D341Med (cell line): ENCODE measurements at places on chromosomes 2 and 18.

DNA sequence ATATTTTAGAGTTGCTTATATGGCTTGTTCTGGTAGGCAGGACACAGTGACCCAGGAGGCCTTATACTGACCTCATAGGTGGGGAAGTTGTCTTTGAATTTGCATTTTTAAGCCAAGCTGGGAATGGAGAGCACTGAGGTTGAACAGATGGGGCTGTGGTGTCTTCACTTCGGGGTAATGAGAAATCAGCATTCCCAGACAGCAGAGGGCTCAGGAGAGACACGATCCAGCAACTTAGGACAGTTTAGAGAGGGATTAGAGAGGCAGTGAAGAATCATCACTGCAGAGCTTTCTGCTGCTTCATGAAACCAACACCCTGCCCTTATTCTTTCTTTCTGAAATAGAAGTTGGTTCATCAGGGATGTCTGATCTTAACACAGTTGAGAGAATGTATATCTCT is 202.4 kb downstream of the TDRD15 start:
- DNase-seq = no peak

- DNase-seq = no peak
Measured at GRCh38 chr2:205796805-205797313, 114.6 kb downstream of the NRP2 start.

GRCh38 chr18:24019641-24020331 is 5.2 kb downstream of the TTC39C start:
- DNase-seq = no peak

GRCh38 chr2:174787487-174788205 is 23.4 kb upstream of the CHRNA1 start:
- no peak for DNase-seq

GRCh38 chr2:164046040-164046439 is 310.2 kb upstream of the FIGN start:
- DNase-seq = no peak

- no peak for DNase-seq
Measured at GRCh38 chr2:8190279-8190678, 491.6 kb upstream of the ID2 start.

DNA sequence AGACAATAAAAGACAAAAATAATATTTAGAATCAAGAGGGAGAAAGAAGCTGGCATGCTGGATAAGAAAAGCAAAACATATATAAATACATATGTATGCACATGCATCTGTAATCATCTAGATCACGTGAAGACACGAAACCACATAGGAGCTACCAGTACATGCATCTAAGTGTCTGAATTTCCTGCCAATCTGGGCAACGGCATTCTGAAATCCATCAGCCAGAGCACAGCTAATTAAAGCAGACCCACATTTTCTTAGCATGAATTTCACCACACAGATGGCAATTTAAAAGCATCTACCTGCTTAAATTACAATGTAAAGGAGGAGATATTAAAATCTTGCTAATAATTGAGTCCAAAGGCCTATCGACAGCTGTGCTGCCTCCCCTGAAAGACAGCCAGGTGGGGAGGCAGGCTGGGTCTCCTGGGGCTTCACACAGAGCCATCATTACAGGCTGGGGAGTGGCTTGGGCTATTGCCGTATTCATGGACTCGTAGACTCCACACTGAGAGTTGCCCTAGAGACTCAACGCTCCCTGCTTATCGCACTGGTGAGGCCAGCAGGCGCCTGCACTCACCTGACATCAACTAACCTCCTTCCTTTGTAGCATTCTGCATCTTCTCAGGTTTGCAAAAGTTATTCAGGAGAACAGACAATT is 272.5 kb upstream of the PXDN start:
- DNase-seq = peak; percentile 77

DNA sequence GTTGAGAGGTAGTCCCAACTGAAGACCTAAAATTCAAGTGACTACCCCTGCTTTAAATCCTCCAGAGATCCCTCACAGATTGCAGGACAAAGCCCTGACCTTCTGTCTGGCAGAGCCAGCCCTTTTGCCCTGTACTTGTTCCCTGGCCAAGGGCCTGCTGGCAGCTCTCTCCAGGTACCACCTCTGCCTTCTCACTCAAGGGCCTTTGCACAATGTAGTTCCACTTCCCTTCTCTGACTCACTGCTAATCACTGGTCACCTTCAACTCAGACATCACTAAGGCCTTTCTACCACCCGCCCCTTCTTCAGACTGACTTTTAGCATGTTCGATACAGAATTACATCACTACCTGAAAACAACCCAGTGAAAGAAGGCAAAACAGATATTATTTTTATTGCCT is 411.0 kb downstream of the TMEM182 start:
- no peak for DNase-seq

DNA sequence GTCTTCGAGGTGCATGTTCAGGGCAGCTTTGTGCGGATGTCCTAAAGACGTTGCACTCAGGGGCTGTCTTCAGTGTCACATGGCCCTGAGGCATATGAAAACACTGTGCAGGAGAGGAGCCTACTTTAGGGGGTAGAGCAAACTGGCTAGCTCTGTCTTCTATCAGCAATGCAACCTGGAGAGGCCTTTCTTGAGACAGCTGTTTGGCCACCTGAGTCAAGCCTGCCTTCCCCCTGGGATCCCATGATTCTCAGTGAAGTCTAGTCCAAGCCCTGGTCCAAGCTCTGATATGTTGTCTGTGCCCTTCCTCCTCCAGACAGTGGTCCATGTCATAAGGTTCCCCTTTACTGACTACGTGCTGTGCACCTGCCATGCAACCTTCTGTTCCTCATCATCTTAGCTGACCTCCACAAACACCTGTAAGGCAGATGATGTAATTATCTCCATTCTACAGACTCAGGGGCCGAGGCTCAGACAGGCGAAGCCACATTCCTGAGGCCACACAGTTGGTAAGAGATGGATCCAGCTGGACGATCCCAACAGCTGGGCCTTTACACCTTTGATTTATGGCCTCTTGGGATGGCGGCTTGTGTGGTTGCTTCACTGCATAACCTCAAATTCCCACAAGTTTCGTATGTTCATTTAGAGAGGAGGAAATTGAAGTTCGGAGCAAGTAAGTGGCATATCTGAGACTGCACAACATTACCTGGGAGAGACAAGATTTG is 109.9 kb downstream of the COPS8 start:
- DNase-seq = no peak

GRCh38 chr2:78992807-78993517 is 32.5 kb upstream of the REG3G start:
- DNase-seq = peak; percentile 51

GRCh38 chr18:34562252-34562870 is 147.7 kb upstream of the DTNA start:
- no peak for DNase-seq

GRCh38 chr2:7419814-7420311 is 502.7 kb downstream of the RNF144A start:
- DNase-seq = no peak

DNA sequence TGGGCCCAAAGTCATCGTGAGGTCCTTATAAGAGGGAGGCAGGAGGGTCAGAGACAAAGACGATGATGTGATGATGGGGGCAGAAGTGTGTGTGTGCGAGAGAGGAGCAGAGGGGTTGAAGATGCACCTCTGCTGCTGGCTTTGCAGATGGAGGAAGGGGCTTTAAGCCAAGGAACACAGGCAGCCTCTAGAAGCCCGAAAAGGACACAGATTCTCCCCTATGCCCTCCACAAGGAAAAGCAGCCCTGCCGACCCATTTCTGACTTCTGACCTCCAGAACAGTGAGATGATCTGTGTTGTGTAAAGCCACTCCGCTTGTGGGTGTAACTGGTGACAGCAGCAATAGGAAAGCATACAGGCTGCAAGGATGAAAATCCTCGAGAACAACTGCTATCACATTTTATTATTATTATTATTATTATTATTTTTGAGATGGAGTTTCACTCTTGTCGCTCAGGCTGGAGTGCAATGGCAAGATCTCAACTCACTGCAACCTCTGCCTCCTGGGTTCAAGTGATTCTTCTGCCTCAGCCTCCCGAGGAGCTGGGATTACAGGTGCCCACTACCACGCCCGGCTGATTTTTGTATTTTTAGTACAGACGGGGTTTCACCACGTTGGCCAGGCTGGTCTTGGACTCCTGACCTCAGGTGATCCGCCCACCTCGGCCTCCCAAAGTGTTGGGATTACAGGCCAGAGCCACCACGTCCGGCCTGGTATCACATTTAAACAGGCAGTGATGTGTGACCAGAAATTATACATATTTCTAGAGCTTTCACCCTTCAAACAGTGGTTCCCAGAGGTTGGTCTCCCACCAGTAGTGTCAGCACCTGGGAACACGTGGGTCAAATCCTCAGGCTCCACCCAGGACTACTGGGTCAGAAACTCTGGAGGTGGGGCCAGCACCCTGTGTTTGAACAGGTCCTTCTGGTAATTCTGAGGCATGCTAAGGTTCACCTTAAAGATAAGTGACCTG is 170.5 kb downstream of the TGIF1 start:
- no peak for DNase-seq

- DNase-seq = no peak
Measured at GRCh38 chr2:237074211-237074993, 11.3 kb upstream of the COPS8 start.

DNA sequence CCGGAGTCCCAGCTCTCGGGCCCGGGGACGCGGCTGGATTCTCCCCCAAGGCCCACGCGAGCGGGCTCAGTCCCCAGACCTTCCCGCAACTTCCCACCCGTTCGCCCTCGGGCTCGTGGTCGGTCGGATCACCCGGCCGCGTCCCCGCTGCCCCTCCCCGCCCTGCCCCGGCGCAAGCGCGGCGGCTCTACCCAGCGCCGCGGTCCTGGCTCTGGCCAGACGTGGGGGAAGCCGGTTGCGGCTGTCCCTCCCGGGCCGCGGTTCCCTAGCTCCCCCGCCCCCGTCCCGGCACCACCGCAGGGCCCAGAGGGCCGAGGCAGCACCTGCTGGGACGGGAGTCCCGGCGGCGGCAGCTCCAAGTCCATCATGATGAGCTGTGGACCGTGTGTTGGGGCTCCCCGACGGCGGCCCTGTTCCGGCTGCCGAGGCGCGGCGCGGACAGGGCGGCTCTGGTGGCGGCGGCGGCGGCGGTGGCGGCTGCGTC is 276 bp downstream of the NFE2L2 start:
- DNase-seq = peak; percentile 61

DNA sequence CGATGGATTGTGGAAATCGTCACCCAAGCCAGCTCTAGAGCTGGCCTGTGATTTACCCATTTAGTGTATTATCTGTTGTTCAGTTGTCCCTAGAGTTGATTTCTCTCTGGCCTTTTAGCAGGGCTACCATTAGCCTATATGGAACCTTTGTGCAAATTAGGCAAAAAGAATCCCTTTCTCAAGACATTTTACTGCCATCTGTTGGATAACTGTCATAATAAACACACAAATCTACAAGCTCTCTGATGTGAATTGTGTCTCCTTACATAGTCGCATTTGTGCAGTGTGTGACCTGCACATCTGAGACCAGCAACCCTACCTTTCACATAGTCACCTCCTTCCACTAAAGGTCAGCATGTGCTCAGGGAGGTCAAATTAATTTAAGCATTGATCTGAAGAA is 34.0 kb downstream of the LOXHD1 start:
- DNase-seq = peak; percentile 54

DNA sequence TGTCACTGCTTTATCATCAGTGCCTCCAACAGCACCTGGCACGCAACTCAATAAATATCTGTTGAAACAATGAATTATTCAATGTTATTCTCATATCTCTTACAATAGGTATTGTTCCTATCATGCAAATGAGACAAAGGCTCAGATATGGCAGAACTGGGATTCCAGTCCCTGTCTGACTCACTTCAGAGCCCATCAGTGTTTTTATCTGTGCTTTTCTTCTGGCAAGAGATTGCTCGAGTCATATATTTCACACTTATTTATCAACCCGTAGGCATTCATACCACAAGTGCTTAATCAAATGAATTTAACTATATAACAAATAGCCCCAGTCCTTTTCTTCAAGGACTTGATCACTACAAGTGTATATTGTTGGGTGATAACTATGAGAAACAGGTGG is 76.4 kb upstream of the TSPYL6 start:
- no peak for DNase-seq

GRCh38 chr2:22557406-22557805 is 827.6 kb upstream of the KLHL29 start:
- no peak for DNase-seq

GRCh38 chr18:7937268-7937667 is 370.2 kb downstream of the PTPRM start:
- no peak for DNase-seq

DNA sequence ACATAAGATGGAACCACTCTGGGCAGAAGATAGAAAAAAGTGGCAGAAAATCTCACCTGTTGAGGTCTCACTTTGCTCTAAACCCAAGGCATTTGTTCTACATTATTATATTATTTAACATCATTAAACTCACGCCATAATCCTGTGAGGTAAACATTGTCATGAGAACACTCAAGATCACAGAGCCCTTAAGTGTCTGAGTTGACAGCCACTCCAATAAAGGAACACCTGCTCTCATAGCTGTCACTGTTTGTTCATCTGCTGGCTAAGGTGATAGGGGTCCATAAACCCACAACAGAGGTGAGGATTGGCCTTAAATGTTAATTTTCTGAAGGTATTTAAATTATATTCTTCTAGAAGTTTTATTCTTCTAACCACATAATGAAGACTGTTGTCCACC is 439.7 kb downstream of the RIT2 start:
- no peak for DNase-seq

- DNase-seq = no peak
Measured at GRCh38 chr2:197090742-197091367, 164.3 kb upstream of the PGAP1 start.

GRCh38 chr18:76967721-76968472 is 145.5 kb downstream of the ZNF236 start:
- peak; percentile 36 for DNase-seq

GRCh38 chr2:63064197-63064596 is 13.6 kb downstream of the OTX1 start:
- DNase-seq = no peak

GRCh38 chr2:137183206-137183898 is 418.0 kb downstream of the THSD7B start:
- no peak for DNase-seq

DNA sequence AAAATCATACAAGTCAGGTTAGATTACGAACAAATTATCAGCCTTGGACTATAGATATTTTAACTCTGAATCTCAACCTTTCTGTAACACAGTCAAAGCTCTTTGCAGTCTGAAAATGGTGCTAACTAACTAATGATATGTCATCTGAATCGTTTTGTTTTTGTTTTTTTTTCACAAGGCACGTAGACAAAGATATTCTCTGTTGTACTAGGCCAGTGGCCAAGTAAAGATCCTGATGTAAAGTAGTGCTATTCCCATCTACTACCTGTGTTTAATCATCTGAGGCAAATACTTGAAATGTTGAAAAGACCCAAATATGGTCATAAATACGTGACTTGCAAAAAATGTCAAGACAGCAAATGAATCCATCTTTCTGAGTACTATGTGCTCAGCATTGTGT is 65.7 kb downstream of the REL start:
- no peak for DNase-seq

GRCh38 chr18:36191286-36191685 is 4.0 kb downstream of the MOCOS start:
- DNase-seq = no peak

- DNase-seq = no peak
Measured at GRCh38 chr2:84472856-84473565, 13.9 kb upstream of the SUCLG1 start.

- no peak for DNase-seq
Measured at GRCh38 chr18:63187791-63188460, 131.6 kb downstream of the BCL2 start.
